ENCODE measurements at places on chromosomes 7 and 10.

DNA sequence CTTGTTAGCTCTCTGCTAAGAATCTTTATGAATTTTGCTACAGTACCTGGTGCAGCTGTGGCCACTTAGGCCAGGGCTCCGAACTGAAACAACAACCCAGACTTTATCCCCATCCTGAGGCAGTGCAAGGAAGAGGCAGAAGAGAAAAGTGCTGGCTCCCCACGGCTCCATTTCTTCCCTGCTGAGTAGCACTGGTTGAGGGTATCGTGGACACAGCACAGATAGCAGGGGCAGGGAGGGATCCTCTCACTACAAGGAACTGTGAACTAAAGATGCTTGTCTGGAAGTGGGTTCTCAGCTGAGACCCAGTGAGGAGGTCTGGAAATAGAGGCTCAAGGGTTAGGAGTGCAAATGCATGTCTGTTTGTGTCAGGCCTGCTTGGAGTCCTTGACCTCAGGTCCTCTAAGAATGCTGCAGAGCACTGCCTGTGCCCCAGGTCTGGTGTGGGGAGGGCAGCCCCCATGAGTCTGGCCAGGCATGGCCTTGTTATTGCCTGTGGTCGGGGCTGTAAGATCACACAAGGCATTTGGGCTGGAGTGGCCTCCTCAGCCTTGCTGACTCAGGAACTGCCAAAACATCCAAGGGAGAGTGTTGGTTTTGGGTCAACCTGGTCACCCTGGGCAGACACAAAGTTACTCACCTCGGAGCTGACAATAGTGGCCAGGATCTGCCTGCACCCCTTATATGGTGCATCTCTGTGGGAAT is 58.1 kb downstream of the DMBT1 start:
- DNase-seq = no peak

DNA sequence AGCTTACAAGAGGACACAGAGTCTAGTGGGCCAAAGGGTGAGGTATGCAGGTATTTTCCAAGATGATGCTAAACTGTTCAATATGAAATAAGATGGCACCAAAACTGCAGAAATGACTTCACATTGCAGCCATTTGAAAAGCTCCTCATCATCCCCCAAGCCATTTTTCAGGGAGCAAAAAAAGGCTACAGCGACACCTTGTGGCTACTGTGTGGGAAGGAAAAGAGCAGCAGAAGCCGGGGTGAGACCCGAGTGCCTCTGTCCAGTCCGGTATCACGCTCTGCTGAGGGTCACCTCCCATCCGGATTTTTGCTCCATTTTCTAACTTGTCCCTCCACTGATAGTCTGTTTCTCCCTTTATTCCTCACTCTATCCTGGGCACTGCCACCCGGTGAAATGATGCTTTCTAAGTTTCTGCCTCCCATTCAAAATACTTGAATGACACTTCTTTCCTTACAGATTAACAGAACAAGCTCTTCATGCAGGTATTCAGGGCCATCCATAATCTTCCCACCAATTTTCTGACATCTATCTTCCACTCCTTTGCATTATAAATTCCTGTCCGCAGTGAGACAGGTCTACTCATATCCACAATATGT is 220.2 kb downstream of the DGKI start:
- no peak for DNase-seq

DNA sequence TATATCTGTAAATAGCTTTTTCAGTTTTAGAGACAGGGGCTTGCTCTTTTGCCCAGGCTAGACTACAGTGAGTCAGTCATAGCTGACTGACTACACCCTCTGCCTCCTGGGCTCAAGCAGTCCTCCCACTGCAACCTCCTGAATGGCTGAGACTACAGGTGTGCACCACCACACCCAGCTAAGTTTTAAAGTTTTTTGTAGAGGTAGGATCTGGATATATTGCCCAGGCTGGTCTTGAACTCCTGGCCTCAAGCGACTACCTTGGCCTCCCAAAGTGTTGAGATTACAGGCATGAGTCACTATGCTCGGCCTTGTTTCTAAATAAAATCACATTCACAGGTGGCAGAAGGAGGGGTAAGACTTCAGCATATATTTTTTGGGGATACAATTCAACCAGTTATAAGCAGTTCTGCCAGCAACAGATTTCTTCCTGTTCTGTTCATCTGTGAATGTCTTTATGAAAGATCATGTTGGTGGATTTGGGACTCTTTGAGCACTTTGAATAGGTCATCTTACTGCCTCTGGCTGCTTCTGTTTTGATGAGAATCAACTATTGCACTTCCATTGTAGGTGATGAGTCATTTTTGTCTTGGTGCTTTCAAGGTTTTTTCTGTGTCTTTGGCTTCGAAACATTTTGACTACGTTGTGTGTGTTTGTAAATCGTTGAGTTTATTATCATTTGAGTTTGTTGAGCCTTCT is 15.7 kb downstream of the RBM33 start:
- DNase-seq = no peak

- DNase-seq = no peak
These were observed 235.8 kb downstream of the PAXIP1 start for GRCh38 chr7:154767142-154767541.

DNA sequence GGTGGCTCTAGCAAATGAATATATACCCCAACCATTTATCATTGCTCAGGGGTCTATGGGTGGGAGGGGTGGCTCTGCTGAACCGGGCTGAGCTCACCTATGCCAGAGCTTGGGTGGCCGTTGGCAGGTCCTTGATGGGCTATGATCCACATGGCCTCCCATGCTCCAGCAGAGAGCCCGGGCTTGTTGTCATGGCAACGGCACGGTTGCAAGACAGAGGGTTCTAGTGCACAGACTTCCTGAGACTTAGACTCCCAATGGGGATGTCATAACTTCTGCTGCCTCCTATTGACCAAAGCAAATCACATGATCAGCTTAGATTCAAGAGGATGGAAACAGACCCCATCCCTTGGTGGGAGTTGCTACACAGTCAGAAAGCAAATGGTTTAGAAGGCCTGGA is 36.4 kb upstream of the CARD11 start:
- no peak for DNase-seq

DNA sequence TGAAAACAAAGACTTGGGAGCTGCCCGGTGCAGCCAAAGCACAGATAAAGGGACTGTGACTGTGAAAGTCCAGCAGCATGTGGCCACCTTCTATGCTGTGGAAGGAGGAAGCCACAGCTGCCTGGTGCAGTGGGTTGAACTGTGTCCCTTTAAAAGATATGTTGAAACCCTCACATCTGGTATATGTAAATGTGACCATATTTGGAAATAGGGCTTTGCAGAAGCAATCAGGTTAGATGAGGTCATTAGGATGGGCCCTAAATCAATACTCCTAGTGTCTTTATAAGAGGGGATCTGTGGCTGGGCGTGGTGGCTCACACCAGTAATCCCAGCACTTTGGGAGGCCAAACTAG is 136.9 kb downstream of the GLI3 start:
- DNase-seq = no peak

- no peak for DNase-seq
These were observed 16.6 kb downstream of the MNX1 start for GRCh38 chr7:156993925-156994235.

GRCh38 chr7:157916946-157917640 is 580.3 kb downstream of the DNAJB6 start:
- DNase-seq = no peak

GRCh38 chr7:68862736-68863135 is 735.5 kb upstream of the AUTS2 start:
- no peak for DNase-seq

- DNase-seq = no peak
These were observed 80.8 kb downstream of the ZNF467 start for GRCh38 chr7:149692557-149692982.

DNA sequence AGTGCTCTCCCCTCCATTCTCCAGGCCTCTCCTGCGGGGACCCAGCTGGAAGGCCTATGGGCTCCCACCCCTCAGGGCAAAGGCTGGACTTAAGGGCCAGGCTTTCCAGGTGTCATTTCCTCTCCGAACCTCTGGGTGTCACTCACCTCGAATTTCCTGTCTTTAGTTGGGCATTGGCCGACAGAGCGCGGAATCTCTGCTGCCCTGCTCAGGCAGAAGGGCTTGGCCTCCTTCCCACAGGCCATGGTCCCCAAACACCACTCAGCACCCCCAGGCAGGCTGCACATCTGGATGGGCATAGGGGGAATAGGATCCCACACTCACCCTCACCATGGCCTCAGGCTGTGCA is 212.9 kb downstream of the CCSER2 start:
- DNase-seq = no peak

DNA sequence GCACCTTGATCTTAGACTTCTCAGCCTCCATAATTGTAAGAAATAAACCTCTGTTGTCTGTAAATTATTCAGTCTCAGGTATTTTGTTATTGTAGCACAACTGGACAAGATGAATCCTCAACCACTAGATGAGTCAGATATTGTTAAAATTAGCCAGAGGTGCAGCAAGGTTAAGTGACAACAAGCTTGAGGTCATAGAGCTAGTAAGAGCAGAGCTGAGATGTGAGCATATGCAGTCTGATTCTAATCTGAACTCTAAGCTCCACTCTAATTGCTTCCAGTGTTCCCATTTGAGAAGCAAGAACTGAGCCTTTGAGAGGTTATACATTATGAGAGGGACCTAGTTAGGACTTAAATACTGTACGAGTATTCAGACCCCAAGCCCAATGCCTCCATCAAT is 93.1 kb downstream of the FZD1 start:
- no peak for DNase-seq

GRCh38 chr7:149669121-149669818 is 104.1 kb downstream of the ZNF467 start:
- DNase-seq = no peak

DNA sequence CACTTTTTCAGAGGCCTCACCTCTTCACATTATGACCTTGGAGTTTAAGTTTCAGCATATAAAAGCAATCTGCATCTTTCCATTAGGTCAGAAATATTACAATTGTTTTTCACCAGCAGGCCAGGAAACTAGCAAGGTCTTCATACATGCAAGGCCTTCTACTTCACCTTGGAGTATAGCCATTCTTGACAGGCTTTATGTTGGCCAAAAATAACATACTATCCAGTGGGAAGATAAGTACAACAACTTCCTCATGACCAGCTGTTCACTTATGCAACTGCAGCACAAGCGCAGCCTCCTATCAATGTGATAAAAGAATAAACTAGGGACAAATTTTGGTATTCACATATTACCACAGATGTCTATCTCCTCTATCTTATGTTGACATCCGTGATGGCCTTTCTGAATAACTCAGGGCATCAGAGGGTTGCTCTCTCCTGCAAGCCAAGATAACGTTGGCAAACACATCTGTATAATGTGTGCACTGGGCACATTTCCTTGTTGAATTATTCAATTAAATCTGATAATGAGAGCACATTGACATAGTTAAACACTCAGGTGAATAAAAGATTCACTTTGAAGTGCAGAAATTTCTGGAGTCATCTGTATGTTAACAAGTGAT is 239.8 kb downstream of the FZD1 start:
- DNase-seq = no peak

DNA sequence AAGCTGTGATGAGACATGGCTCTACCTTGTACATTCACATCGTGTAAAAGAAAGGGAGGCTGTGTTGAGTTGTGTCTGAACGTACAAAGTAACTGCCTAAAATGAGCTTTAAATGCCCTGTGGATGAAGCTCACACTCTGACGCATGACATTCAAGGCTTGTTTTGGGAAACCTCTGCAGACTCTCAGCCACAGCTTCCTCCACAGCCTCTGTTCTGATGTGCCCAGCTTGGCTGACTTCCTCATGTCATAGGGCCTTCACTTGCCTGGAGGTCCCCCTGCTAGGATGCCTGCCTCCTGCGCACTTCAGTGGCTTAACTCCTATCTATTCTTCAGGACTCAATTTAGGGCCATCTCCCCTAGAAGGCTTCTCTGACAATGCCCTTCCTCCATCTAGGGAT is 230.0 kb upstream of the HABP2 start:
- no peak for DNase-seq

- DNase-seq = no peak
These were observed 784.0 kb downstream of the SUGCT start for GRCh38 chr7:40918701-40919271.

- no peak for DNase-seq
These were observed 17.2 kb upstream of the GPR158 start for GRCh38 chr10:25157650-25158049.

DNA sequence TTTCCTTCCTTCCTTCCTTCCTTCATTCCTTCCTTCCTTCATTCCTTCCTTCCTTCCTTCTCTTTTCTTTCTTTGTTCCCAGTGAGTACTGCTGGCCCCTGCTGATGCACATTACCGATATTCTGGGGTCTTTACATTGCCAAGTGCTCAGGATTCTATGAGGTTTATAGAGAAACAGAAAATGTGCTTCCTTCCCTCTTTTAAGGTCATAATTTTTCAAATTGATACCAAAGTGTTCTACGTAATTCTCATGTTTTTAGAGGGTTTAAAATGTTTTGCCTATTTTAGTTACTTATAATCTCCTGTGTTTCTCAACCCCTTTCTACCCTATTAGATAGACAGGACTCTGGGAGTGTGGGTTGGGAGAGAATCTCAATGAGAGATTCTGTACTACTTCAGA is 291.2 kb downstream of the HDAC9 start:
- DNase-seq = no peak

GRCh38 chr7:50806143-50806542 is 23.4 kb upstream of the GRB10 start:
- no peak for DNase-seq

DNA sequence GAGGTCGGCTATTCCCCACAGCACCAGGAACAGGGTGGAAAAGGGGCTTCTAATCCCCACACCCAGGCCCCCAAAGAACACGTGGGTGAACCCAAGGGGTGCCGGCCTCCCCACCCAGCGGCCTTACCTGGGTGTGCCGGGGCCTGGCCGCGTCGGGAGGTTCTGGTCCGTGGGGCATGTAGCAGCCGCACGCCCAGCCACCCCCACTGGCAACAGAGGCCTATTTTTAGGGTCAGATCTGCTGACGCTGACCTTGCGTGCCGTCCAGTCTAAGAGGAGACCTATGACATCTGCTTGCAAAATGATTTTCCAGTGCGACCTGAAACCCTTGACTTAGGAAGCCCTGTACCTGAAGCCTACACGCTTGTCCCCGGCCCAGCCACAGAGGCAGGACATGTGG is 38.0 kb upstream of the SAMD8 start:
- DNase-seq = no peak

DNA sequence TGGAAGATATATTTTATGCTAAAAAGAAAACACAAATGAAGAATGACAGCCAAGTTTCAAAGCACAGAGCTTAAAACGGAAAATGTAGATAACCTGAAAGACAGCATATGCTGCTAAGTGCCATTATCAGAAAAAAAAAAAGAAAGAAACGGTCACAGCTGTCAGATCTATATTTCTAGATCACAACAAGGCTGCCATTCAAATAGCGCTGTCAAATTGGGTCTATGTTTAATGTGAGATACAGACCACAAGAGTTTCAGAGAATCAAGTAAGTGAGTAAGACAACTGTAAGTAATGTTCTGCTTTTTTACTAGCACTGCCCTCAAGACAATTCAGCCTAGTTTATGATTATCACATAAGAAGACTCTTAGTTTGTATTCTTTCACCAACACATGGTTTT is 66.1 kb upstream of the RNF148 start:
- DNase-seq = no peak
